ENCODE measurements at places on chromosomes 3 and 15. TPM values are rescaled to one million over a fixed set of nuclear protein-coding genes. Genes with fewer than 3 reads are reported as not detected.

DNA sequence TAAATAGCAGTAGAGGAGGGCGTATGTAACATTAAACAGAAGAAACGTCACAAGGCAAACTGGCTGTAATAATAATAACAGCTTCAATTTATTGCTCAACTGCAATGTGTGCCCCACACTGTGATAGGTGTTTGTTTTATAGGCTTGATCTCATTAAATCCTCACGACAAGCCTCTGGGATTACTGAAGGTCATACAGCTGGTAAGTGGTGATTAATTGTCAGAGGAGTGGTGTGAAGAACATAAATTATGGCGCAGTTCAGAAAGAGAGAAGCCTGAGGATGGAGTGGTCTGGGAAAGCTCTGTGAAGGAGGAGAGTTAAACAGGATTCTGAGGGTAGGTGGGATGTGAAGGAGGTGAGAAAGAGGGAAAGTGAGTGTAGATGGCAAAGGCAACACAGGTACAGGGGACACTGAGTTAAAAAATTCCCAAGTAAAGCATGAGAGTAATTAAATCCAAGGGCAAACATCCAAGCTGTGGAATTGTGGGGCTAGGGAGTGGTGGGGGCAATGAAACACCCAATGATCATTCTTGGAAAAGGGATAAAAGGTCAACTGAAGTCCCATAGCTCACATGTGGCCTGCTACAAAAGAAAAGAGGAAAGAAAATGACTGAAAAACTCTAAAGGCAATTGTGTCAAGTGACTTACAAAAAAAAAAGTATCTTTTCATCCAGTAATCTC lies 16.5 kb upstream of the GLCE start:
- DNase-seq = no peak

DNA sequence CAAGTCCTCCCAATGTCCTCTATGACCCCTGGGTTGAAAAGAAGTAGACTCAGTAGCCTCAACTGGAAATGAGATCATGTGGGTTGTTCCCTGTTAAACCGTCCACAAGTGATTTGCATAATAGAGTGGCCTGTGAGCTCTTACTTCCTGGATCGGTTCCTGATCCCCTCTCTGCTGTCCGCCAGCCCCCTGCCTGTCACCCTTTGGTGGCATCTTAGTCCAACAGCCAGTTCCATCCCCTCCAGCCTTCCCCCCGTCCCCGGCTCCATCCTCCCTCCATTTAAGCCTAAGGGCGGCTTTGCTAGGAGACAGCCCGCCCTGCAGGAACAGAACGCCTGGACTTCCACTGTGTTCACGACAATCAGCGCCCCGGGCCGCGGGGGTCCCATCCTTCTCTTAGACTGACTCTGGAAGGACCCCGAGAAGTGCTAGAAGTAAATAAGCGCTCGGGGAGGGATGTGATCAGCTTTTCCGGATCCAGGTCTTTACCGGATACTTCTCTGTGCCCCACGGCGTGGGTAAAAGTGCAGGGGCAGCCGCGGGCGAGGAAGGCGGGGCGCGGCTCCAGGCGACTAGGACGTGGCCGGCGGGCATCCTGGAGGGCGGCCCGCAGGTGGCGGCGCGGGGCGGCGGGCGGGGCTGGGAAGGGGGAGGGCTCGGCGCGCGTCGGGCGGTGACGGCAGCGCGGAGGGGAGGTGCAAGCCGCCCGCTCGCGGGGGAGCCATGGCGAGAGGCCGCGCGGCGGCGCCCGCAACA lies 51.2 kb upstream of the ULK4 start:
- peak; percentile 62 for DNase-seq

DNA sequence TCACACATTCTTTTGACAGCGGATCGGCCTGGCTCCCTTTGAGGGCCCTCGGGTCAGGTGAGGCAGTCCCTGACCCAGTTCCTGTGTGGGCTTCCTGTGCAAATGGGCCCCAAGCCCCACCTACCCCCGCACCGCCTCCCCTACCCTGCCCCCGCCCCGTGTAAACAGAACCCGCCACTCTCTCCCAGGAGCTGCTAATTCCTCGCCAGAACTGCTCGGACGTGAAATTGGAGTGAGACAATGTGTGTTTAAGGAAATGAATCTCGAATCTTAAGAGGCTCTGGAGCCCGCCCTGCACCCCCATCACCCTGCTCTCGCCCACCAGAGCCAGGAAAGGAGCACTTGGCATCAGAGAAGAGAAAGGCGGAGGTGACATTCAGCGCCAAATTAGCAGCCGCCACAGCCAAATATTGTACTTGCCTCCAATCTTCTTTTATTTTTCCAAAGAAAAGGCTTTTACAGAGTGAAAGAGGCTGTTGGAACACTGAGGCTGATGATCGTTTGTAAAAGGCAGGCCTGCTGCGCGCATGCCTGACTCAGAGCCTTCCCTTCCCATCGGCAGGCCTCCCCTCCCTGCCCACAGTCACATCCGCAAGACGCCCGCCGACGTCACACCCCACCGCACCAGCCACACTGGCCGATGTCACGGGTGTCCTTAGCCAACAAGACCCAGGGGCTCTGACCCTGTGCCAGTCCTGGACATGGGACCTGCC lies 53.1 kb downstream of the CACNA2D2 start:
- peak; percentile 4 for DNase-seq

The LRRC31 gene
- not detected for total RNA-seq

All from RPMI7951 (cell line).